ENCODE measurements at places on chromosomes 12 and 14. TPM values are rescaled to one million over a fixed set of nuclear protein-coding genes. Genes with fewer than 3 reads are reported as not detected.
A peak's percentile ranks its signal among the peaks of the same experiment; 100 is the strongest.

GRCh38 chr12:120316798-120317223, 10.8 kb downstream of the PLA2G1B start:
- no peak for DNase-seq

DNA sequence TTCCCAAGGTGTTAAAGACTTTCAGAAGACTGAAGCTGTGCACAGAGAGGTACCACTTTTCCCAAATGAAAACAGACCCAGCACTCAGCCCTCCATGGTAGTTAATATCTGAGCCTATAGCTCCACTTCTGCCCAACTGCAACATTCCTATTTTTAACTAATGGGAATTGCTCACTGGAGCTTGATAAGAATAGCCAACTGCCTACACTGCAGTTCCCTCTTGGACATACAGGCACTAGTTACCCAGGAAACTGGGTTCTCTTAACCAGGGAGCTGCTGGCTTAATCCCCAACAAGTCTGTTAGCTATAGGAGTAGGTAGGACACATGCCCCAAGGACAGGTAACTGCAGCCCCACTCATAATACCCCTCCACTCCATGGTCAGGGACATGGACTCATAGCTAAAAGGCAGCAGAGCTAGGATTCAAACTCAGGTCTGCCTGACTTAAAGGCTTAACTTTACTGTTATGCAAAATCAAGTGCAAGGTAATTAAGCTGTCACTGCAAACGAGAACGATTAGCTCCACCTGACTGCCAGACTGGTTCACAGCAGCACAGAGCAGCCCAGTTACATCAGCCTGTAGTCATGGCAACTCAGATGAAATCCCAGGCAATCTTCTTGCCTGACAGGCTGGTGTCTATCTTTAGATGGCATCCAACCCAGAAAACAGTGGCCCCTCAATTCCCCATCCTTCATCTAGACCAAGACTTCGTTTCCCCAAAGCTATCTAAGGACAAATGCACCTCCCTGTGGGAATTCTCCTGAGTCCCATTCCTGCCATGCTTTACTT, 77.1 kb upstream of the ACTN1 start:
- peak; percentile 18 for DNase-seq

DNA sequence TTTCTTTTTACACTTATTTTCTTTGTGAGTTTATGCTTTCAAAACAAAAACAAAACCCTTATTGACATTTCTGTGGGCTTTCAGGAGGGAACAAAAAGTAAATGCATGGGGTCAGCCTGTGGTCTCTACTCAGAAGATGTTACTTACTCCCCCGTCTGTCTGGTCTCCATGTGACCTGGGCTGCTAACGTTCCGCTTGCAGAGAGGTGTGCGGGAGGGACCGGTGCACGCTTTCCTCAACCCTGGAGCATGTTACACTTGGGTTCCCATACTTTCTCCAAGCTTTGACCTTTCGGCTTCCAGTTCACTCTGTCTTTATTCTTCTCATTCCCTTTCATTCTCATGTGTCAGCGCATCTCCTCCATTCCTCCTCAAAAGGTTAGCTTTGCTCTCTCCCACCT, 36.5 kb downstream of the ZC3H14 start:
- DNase-seq: no peak

- DNase-seq: no peak
These were observed 3.0 kb downstream of the ARG2 start for GRCh38 chr14:67622675-67623074.

- no peak for DNase-seq
These were observed 50.3 kb downstream of the LMO3 start for GRCh38 chr12:16555630-16556029.

DNA sequence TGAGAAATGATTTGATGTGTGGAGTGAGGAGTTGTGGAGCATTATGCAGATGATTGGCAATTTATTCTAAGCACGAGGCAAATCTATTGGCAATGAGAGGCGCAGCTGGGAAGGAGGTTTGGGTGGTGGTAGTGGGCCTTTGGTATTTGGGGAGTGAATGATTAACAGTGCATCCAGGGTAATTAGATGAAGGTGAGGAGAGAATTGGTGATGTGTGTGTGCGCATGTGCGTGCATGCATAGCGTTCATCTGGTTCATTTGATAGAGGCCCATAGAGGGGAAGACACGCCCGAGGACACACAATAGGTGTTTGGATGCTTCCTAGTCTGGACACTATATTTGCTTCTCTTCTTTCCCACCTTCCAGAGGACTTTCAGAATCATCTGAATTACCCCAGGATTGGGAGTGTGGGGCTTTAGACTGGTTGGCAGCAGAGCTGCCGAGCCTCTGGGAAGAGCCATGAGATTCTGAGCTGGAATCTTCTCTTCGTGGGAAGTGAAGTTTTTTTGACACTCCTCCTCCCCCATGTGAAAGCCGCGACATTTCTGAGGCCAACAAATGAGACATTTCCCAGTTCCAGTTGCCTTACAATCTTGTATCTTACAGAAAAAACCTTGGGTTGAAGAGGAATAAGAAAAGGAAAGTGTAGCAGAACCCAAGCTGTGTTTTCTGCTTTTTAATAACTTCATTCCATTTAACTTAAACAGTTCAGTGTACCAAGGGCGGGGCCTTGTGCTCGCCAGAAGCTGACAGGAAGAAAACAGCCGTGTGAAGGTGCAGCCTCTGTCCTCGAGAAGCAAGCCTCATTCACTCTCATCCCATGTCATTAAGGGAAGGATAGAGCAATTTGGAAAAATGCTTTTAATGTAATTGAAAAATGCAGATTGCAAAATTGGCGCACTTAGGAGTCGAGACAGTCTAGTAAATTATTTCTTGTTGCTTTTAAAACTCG, 65.2 kb downstream of the SLC25A47 start:
- no peak for DNase-seq

DNA sequence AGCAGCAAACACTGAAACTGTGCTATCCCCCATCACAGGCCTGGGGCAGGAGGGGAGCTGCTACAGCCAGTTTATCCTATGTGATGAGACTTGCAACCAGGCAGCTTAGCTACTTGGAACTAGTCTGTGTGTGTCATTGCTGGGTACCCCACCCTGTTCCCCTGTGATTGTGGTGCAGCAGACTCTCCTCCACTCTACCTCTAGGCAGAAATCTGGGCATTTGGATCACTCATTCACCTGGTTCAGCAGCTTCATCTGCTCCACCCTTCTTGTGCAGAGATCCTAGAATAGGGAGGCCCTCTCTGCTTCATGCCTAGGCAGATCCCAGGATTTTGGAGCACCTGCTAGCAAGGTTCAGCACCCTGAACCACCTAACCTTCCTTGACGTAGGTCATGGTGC, 8.8 kb downstream of the TAS2R13 start:
- no peak for DNase-seq

DNA sequence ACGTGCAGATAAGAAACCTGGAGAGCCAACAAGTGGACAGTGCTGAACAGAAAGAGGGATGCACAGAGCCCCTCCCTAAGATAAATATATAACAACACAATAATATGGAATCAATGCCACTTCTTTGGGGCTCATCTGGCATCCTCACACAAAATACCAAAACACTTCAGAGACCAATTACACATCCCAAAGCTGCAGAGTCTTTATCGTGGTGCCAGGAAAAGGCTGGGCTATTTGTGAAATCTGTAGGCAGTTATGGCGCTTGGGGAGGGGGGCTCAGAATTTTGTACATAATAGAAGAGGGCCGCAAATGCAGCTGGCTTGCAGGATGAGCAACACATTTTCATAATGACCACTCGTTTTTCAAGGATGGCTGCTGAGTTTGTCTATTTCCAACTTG, 160.4 kb upstream of the NOS1 start:
- no peak for DNase-seq

DNA sequence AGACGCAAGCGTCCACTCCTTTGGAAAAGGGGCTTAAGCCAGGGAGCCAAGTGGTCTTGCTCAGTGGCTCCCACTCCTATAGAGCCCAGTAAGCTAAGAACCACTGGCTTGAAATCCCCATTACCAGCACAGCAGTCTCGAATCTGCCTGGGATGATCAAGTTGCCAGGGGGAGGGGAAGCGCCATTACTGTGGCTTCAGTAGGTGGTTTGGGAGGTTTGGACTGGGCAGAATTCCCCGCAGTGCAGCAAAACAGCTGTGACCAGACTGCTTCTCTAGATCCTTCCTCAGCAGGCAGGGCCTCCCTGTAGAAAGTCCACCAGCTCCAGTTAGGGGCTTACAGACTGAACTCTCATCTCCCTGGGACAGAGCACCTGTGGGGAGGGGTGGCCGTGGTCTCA, 115.4 kb downstream of the TMEM117 start:
- no peak for DNase-seq

DNA sequence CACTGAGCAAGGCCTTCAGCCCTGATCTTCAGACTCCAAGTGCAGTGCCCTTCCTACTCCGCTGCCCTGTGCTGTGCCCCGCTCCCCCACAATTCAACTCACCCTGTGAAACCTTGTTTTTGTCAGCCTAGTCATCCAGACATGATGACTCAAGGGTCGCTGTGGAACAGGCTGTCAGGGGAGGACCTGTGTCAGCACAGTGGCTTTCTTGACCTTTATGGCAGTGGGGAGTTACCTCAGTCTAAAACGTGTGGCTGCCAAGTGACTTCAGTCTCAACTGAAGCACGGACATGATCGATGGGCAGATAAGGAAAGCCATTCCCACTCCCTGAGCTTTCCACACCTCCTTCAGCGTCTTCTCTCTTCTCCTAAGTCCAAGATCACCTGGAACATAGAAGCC, 16.3 kb upstream of the FLVCR2 start:
- DNase-seq: peak; percentile 89

DNA sequence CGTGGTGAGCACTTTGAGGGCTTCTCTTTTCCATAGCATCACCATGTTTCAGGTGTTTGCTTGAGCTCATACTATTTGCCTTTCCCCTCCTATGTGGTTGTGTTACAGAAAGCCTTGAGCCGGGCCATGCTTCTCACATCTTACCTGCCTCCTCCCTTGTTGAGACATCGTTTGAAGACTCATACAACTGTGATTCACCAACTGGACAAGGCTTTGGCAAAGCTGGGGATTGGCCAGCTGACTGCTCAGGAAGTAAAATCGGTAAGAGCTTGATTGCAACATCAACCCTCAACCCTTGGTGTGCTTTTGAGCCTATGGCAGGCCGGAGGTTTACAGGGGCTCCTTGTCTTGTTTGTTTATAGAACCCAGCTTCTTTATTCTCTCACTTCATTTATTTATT, 8.1 kb downstream of the LETMD1 start:
- no peak for DNase-seq

DNA sequence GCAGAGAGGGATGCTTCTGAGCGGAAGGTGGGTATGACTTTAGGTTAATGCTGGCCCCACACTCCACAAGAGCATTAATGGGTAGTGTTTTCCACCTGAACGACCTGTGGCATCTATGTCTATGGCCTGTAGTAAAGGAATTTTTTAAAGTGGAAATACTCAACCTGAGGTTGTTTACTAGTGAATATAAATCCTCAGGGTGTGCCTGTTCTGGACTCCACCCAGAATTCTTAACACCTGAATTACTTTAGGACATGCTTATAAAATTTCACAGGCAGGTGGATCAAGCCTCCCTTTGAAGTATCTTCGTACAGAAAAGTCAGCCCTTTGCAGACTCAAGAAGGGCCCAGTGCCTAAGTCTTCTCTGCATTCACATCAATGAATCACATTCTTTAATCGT, 196.1 kb downstream of the ESR2 start:
- DNase-seq: no peak

- no peak for DNase-seq
These were observed 17.7 kb upstream of the CALM1 start for GRCh38 chr14:90379106-90379505.

GRCh38 chr14:104579507-104579906, at the start of gene C14orf180:
TSS of gene C14orf180 (plus strand) at chr14:104579764. CDS start at chr14:104586431, 6,667 bp downstream.
- DNase-seq: no peak

DNA sequence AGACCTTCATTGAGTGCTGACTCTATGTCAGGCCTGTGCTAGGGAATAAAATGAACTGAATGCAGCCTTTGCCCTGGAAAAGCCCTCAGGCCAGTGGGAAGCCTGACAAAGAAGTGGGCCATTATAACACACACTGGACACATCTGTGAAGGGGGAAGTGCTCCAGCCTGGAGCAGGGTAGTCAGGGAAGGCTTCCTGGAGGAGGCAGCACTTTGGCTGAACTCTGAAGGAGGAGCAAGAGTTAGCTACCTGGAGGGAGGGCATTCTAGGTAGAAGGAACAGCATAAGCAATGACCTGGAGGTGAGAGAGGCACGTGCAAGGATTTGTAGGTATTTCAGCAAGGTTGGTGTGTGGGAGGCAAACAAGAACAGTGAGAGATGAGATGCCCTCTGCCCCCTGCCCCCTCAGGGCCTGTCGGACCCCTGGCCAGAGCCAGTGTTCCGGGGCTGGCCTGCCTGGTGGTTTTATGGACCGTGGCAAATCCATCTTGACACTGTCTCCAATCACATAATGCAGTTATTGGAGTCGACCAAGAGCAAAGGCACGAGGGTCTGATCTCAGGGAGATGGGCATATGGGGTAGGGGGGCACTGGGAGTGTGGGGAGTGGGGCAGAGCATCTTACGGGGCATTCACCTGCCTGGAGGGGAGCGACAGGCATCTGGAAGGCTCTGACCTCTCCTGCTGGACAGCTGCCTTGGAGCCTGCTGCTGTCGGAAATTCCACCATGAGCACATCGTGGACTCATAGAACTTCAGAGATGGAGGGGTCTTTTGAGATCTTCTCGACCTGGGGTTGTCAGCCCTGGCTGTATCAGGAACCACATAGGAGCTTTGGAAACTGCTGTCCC, 2.7 kb upstream of the FAM222A start:
- no peak for DNase-seq

DNA sequence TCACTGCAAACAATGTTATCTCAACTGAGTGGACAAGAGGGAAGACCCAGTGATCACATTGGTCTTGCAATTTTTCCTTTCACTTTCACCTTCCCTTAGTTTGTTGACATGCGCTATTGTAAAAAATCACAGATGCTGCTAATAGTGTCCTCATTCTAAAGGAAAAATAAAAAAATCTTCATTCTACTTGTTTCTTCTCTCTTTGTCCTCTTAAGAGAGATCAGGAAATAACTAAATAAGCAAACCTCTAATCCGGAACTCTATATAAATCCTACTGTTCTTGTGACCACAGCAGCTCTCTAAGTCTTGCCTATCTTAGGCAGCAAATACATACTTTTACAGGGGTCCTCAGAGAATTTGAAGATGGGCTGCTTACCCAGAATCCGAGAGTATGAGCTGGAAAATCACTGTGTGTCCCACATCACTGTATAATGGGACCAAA, 257.7 kb downstream of the NAV3 start:
- DNase-seq: no peak

GRCh38 chr12:103386451-103386850, 109.3 kb downstream of the C12orf42 start:
- no peak for DNase-seq

GRCh38 chr12:99009654-99010296, 364.7 kb downstream of the APAF1 start:
- no peak for DNase-seq

FSCB gene
- total RNA-seq: not detected

PLCZ1 gene
- total RNA-seq: not detected

KRT72 gene
- total RNA-seq: 2.3 TPM

ERP27 gene
- total RNA-seq: 4.0 TPM

Measured in activated T-cell treated with anti-CD3 and anti-CD28 coated beads, Interleukin-2, amount 50 U/mL, for 72 hours (primary cell).